ENCODE measurements at places on chromosomes 6 and 20.

GRCh38 chr6:919500-919899 lies 226.6 kb upstream of the EXOC2 start:
- no peak for DNase-seq

DNA sequence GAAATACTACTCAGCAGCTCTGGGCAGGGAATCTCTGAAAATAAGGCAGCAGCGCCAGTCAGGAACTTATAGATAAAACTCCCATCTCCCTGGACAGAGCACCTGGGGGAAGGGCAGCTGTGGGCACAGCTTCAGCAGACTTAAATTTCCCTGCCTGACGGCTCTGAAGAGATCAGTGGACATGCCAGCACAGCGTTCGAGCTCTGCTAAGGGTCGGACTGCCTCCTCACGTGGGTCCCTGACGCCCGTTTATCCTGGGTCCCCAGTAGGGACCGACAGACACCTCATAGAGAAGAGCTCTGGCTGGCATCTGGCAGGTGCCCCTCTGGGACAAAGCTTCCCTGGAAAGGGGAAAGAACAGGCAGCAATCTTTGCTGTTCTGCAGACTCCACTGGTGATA lies 59.0 kb downstream of the COL21A1 start:
- DNase-seq = no peak

DNA sequence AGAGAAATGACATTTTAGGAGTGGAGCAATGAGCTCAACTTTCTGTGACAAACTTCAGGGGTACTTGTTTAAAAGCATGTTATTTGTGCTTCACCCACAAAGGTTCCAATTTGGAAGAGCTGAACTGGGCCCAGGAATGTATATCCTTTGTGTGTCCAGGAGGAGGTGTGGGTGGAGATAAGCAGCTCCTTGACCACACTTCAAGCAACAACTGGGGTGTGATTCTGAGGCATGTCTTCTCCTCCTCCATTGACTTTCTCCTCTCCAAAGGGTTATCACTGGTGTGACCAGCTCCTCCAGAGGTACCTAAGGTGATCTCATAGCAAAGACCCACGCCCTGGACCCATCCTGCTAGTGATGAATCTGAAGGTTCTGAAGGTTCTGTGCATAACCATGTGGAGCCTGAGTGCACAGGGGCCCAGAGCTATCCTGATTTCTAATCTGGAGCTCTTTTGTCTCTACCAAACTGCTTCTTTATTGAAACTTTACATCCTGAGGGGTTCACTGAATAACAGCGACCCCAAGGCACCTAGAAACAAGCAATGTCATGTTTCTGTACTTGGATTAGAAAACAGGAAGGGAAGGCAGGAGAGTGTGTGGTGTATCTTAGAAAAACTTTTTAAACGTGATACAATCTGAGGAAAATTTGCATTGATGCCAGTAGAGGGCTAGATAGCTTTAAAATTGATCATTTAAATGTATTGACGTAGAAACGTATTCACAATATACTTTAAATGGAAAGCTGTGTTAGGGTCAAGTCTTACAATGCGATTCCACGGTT lies 60.9 kb upstream of the CD93 start:
- DNase-seq = no peak

GRCh38 chr6:165726965-165727381 lies 63.9 kb upstream of the PDE10A start:
- no peak for DNase-seq

GRCh38 chr6:72826744-72827438 lies 205.0 kb downstream of the KCNQ5 start:
- DNase-seq = no peak

DNA sequence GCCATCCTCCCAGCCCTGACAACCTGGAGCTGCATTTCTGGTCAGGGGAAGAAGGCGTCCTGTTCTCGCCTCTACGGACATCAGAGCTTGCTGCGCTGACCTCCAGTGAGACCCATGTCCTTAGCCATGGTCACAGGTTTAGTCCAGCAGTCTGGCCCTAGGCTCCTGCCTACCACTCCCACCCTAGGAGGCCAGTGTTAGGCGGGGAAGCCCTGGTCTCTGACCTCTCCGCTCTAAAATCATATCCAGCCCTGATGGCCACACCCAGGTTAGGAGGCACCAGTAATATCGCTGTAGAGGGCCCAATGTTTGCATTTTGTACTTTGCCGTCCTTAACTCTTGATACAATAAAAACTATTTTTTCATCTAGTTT lies 1.2 kb upstream of the HTR1B start:
- DNase-seq = no peak

GRCh38 chr6:150325066-150325772 lies 43.6 kb upstream of the IYD start:
- DNase-seq = no peak

DNA sequence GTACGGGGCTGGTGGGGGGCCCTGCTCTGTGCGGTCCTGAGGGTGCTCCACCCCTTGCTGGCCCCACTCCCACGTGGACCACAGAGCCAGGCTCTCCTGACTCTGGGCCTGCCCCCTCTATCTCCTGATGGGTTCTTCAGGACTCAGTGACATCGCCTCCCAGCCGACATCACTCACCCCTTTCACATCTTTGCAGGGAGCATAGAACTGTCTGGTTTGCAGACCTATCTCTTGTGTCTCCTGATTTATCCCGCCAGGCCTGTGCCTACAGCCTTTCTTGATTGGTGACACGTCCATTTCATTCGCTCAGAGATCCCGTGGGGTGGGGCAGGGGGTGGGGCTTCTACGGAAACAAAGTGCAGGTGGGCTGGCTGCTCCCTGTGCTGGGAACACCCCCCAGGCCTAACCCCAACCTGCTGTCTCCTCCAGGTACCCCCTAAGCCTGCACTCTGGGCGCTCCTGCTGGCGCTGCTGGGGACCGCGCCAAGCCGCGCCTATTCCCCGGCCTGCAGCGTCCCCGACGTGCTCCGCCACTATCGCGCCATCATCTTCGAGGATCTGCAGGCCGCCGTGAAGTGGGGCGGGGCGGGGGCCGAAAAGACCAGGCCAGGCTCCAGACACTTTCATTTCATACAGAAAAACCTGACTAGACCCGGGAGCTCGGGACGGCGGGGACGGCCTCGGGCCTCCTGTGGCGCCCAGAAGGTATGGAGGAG lies 1.7 kb downstream of the C20orf204 start:
- no peak for DNase-seq

DNA sequence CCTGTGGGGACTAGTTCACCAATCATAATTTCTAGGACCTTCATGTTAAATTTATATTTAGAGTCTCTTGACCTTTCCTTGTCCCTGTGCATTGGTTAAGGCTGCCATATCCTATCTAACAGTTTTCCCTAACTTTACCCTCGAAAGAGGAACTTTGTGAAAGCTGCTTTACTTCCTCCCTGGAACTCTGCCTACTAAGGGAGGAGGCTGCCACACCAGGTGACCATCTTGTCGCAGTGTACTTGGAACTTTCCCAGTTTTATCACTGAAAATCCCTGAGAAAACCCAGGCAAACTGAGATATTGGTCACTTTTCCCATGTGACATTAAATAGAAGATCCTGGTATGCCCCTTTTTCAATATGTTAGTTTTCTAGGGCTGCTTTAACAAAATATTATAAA lies 317.6 kb upstream of the TSHZ2 start:
- no peak for DNase-seq

DNA sequence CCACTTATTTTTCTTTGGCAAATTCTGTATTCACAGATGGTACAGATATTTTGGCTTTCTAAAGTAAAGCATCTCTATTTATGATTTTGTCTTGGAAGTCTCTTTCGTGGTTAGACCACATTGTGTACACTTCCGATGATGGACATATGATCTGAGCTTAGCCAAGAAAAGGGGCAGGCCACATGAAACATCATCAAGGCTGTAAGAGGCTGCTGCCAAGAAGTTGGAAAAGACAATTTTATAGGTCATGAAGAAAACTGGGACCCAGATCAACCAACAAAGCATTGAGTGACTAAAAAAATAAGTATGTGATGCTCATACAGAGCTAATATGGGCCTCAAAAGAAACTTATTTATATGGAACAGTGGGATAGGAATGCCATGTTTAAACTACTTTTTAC lies 266.4 kb downstream of the HAO1 start:
- no peak for DNase-seq

DNA sequence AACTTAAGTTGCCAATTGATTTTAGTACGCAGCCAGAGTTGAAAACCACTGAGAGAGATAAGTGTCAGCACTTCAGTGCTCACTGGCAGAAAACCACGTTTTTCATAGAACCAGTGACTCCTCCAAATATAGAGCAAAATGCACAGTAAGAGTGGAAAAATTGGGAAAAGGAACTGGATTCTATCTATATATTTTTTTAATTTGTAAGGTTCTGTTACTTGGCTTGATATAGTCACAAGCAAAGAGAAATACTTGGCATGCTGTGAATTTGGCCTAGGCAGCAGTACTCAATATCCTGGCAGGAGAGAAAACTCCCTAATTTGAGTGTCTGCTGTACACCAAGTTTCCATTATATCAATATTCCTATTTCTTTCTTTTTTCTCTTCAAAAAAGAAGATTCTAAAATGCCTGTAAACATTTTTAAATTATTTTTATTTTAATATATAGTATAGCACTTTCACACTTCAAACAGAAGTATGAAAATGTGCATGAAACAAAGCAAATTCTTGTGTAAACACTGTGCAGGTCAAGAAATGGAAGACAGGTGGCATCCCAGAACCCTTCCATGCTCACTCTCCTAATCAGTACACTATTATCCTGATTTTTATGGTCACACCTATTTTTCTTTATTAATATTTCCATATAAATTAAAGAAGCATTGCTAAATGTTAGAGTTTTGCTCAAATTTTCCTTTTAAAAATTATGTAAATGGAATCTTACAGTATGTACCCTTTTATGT lies 561.8 kb upstream of the RNF217 start:
- no peak for DNase-seq

DNA sequence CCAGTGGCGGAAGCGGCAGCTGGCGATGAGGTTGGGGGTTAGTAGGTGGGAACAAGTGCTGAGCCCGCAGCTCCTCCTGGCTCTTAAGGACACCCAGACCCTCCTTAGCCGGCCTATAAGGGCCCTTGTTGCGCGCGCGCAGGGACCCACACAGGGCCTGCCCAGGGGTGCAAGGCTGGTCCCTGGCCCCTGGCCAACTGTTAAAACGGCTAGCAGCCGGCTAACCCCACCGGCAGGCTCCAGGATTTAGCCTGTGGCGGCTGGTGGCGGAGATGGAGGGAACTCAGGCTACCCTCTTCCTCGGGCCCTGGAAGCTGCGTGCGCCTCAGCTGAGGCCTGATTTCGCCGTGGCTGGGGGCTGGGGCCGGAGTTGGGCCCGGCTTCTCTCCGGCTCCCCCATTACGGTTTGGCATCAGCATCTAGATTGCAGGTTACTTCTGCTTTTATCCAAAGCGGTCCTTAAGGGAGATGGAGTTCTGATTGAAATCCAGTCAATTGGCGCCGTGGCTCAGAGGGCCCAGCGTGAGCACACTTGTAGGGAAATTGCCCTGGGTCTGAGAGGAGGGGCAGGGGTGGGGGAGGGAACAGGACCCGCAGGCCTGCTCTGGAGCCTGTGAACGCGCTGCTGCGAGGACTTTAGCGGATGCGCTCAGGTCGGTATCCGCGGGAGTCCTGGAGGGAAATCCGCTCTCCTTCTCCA lies 36.9 kb upstream of the CCDC167 start:
- DNase-seq = no peak

DNA sequence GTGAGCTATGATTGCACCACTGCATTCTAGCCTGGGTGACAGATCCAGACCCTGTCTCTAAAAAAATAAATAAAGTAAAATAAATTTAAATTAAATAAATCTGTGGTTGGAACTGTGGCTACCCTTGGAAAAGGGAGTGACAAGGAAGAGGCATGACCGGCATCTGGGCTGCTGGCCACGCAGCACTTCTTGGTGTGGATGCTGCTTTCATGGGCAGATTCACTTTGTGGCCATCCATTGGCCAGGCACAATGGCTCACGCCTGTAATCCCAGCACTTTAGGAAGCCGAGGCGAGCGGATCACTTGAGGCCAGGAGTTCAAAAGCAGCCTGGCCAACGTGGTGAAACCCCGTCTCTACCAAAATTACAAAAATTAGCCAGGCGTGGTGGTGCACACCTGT lies 16.1 kb downstream of the EBF4 start:
- no peak for DNase-seq

GRCh38 chr6:31157513-31158139 lies at the start of gene CCHCR1:
CCHCR1 (minus strand) TSS chr6:31157802; CDS start chr6:31157600, 202 bp downstream.
- no peak for DNase-seq

Data from stimulated activated naive CD8-positive, alpha-beta T cell treated with anti-CD3 and anti-CD28 coated beads, Interleukin-15, Interleukin-2, amounts not matched to agents 100 U/mL and 50 U/mL, for 24 hours (primary cell).